ENCODE measurements at places on chromosomes 6 and 20.
A peak's percentile ranks its signal among the peaks of the same experiment; 100 is the strongest.

GRCh38 chr6:72446430-72446829 is 175.4 kb upstream of the KCNQ5 start:
- no peak for DNase-seq

- DNase-seq: no peak
Observed at GRCh38 chr6:136465766-136466303, 84.4 kb downstream of the MAP7 start.

- no peak for DNase-seq
Observed at GRCh38 chr6:100626721-100627120, 162.0 kb upstream of the SIM1 start.

DNA sequence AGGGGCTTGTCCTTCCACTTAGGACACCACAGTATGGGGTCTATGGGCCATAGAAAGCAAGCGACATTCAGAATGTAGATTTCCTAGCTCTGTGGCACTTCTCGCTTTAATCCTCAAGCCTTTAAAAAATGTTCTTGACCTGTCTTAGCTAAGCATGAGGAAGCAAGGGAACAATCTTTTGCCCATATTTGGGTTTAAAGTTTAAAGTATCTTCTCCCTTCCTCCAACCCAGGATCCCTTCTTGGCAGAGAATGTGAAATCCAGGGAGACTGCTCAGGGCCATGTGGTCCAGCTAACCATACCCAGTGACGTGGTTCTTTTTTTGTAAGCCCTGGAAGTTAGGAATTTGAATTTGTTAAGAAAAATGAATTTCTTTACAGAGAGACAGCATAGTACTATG is 289.9 kb downstream of the BTBD9 start:
- no peak for DNase-seq

- no peak for DNase-seq
Observed at GRCh38 chr6:123869334-123869733, 65.7 kb downstream of the NKAIN2 start.

GRCh38 chr6:129429956-129430355 is 280.0 kb downstream of the ARHGAP18 start:
- no peak for DNase-seq

GRCh38 chr6:36823421-36824096 is 15.7 kb downstream of the CPNE5 start:
- DNase-seq: no peak

DNA sequence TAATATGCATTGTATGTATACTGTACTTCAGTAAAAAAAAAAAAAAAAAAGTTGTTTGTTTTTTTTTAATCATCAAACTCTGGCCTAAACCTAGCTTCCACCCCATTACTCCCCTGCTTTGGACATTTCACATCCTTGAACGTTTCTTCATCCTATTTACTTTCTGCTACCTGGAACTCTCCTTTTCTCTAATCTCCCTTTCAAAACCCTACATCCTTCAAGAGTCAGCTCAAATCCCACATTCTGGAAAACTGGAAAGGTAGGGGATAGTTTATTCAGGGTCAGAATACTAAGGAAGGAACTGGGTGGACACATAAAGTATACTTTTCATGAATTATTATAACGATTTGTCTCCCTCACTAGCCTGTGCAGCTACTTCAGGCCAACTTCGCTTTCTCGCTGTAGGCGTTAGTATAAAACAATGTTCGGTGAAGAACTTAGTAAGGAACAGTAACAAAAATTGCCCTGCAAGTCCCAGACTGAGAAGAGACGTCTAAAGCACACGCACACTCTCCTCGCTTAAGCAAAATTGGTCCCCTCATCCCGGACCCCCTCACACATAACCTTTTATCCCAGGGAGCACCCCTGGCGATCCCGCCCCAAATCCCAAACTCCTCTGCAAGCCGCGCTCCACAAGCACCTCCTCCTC is 775 bp downstream of the PIGU start:
- no peak for DNase-seq

DNA sequence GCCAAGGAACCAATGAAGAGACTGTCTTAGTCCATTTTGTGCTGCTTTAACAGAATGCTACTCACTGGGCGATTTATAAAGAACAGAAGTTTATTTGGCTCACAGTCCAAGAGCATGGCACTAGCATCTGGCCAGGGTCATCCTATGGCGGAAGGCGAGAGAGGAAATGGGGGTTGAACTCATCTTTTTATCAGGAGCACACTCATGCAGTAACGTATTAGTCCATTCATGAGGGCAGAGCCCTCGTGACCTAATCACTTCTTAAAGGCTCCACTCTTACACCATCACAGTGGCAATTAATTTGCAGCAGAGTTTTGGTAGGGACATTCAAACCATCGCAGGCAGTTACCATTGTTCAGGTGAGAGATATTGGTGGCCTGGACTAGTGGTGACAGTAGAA is 8.5 kb downstream of the ARFGEF2 start:
- no peak for DNase-seq

GRCh38 chr20:50804437-50805348 is 9.8 kb downstream of the BCAS4 start:
- no peak for DNase-seq

DNA sequence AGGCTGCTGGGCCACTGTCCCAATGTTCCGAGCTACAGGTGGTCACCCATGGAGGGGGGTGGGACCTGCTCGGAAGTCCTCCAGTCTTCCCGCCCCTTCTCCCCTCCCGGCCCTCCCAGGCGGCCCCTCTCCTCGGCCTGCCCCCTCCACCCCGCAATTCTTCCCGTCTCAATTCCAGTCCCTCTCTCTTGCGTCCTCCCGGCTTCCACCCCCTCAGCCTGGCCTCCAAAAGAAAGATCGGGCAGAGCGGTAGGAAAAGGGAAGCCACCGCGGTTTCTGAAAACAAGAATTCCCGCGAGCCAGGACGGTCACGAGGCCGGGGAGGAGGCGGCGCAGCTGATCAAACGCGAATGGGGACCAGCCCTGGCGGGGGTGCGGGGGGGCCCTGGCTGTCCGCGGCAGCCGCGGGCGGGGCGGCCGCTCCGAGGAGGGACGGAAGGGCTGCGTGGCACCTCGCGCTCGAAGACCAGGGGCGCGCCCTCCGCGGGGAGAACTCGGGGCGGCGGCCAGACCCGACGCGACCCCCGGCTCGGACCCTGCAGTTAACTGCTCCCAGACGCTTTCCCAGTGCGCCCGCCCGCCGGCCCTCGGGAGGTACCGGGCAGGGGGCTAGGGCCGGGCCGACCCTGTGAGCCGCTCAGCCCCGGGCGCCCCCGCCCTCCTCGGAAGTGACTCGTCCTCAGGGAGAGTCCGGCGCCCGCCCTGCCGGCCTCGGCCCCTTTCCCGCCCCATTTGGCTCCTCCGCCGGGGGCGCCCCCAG is 1.0 kb downstream of the PXDC1 start:
- no peak for DNase-seq

DNA sequence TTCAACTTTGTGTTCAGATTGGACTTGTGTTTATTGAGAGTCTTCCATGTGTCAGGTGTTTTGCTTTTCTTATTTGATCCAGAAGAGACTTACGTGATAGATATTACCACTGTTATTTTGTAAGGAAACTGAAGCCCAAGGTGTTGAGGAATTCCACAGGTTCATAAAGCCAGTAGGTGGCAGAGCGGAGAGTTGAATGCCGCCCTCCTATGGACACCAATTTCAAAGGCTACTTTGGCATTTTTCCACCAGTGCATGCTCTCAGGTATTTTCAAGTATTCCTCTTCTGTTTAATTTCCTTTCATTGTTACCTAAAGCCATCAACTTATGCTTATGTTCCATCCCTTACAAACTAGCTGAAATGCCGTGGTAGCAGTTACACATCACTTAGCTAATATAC is 14.0 kb upstream of the COL10A1 start:
- no peak for DNase-seq

DNA sequence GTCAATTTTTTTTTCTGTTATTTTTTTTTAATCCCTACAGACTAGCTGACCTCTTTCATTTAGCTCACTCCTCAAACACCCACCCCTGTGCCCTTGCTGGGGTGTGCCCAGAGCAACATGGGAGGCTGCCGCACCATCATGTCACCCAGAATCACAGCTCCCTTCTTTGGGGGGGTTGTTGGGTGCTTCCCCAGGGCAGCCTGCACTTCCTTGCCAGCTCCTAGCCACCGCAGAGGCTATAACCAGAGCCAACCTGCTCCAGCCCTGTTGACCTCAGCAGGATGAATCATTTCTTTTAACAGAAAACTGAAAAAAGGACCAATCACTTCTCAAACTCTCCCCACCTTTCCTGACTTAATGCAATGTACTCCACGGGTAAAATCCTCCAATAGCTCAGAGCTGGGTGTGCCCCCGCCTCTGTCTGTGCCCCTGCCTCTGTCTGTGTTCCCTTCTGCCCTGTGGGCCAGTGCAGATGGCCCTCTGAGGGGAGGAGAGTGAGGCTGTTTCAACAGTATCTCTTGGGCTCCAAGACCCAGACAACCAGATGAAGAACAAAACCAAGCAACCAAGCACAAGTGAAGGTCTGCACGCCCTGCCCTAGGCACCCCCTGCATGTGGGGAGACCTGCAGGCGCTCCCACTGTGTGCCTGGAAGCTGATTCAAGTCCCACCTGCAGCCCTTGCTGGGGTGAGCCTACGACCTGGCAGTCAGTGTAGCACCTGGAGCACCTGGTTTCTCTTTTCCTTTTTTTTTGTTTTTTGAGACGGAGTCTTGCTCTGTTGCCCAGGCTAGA is 67.7 kb downstream of the PYGB start:
- DNase-seq: no peak

DNA sequence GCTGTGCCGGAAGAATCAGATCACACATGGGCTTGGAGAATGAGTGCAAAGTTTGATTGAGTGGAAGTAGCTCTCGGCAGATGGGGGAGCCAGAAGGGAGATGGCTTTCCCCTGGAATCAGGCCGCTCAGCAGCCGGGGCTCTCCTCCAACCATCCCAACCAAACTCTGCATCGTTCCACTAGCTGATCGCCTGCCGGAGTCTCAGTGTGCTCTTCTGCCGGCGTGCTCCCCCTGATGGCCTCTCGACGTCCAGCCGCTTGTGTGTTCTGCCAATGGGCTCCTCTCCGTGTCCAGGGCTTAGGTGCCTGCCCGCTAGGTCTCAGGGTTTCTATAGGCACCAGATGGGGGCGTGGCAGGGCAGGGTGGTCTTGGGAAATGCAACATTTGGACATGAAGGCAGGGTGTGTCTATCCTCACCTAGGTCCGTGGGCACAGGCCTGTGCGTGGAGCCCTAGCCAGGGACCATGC is 4.9 kb upstream of the BIRC7 start:
- DNase-seq: peak; percentile 41

GRCh38 chr6:118693562-118693961 is 42.2 kb upstream of the CEP85L start:
- DNase-seq: no peak

- DNase-seq: peak; percentile 30
Observed at GRCh38 chr6:22411376-22412105, 114.7 kb upstream of the PRL start.

Data from fibroblast of the conjunctiva (primary cell).